Fibroblast of skin of right quadriceps (primary cell): ENCODE measurements at places on chromosomes 2 and 18.

DNA sequence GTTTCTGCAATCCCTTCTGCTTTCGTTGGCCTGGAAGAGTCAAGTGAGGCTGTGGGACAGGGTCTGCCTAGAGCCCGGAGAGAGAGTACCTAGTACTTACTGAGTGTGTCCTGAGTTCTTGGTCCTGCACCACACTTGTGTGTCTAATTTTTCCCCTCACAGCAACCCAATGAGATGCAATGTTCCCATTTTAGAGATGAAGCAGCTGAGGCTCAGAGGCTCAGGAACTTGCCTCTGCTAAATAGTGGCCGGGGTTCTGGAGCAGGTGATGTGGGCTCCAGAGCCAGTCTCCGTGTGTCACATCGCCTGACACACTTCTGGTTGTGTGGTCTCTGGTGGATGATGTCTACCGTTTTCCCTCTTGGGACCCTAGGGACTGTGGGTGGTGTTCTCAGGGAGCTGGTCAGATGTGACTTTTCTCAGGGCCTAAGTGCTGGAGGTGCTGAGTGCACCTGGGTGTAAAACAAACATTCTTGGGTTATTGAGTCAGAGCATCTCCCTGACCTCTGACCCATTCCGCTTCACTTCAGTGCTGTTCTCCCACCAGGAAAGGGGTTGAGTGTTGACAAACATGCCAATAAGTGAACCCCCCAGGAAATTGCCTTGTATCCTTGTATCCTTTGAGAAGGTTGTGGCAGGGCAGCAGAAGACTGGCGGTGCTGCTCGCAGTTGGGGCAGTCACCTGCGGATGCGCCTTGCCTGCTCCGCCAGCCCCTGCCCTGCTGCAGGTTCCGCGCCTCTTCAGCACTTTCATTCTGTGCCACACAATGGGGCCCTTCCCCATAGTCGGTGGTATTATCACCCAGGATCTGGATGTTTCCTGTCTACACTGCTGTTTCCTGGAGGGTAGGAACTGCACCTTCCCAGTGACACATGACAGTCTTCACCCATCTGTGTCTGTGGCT, 32.1 kb downstream of the HK2 start:
- no peak for DNase-seq

DNA sequence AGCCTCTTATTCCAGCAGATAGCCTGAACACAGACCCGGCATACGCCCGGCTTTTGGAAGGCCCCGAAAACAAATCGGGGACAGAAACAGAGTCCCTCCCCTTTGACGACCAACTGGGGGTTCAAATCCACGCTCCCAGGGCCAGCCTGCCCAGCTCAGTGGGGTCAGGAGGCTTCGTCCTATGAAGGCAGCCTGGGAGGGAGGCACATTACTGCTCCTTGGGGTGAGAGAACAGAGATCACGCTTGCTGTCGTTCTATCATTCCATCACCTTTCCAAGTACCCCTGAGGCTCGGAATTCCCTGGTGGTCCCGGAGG, 208.8 kb upstream of the SALL3 start:
- no peak for DNase-seq

DNA sequence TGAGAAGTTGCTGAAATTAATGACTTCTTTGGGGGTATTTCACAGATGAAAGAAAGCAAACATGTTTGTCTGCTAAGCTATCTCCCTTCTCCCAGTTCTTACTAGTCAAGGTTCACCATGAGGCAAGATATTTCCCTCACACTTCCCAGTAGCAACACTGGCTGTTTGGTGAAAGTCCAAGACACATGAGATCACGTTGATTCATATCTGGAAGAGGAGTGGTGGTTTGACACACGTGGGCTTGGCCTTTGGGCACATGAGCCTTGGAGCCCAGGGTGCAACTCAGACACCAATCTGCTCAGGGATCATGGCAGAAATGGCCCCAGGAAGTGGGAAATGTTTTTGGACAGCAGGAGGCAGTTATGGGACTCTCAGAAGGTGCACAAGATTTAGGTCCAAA, 66.1 kb upstream of the APCDD1 start:
- no peak for DNase-seq

- DNase-seq: no peak
Observed at GRCh38 chr2:48583961-48584360, 33.7 kb upstream of the GTF2A1L start.

DNA sequence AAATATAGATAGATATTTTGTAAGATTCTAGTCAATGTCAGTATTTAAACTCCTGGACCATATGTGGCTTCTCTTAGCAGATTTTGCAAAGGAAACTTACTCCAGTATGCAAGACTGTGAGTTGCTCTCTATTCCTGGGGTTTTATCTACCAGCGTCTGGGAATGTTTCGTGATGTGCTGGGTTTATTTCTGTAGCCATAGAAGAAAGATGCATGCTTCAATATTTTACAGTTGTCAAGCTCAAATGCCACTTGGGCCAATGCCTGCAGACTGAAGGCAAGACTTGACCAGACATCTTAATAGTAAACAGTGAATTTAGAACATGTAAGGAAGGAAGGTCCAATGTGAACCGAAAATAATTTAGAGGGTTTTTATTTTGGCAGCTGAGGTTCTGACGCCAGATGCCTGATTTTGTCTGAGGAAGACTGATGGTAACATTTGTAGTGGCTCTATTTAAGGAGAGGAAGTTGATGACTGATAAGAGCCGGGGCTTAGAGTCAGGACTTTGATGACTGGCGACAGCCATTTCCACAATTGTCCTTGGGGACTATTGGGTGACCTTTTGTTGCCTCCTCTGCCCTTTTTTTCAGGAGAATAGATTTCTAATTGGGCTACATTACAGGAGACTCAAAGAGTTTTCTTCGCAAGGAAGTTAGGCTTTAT, 154.3 kb downstream of the RAPGEF4 start:
- no peak for DNase-seq

- no peak for DNase-seq
Observed at GRCh38 chr18:59565957-59566356, 131.3 kb downstream of the CCBE1 start.

DNA sequence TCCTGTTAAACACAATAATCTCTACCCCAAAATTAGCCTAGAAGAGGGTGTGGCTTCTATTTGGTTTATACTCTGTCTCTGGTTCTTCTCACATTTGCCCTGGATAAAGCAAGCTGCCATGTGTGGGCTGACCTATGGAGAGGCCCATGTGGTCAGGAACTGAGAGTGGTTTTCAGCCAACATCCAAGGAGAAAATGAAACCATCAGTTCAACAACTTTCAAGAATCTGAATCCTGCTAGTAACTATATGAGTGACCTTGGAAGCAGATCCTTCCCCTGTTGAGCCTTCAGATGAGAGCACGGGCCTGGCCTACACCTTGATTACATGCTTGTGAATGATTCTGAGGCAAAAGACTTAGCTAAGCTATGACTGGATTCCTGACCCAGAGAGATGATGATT, 11.5 kb upstream of the TRIB2 start:
- DNase-seq: no peak

- peak; percentile 98 for DNase-seq
Observed at GRCh38 chr18:25737710-25738311, 352.6 kb downstream of the SS18 start.

DNA sequence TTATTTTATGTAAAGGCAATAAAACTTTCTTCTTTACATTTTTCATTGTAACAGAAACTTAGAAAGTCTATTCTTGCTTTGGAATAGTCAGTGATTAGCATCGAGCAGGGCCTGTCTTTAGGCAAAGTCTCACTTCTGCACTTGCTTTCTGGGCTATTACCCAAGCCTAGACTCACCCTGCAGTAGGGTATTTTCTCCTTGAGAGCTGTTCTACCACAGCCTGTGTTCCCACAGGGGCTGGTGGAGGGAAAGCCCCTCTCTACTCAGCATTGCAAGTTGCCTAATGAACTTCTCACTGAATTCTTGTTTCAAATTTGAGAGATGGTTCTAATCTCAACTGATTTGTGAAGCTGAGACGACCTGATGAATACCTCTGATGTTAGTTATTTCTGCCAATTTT, 111.7 kb upstream of the KLHL14 start:
- DNase-seq: no peak

DNA sequence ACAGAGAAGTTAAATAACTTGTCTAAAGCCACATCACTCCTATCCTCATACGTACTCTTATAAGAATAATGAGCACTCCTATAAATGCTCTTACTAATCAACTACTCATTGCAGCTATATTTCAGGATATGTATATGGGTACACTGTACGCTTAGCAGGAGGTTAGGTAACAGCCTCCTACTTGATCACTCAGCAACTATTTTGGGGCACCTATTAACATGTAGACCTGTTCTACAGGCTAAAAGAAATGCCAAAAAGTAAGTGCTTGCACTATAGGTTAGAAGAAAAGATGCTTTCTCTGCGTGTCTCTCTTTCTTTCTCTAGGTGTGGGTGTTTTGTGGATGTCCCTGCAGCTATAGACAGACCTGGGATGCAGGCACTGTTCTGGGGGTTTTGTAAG, 83.1 kb downstream of the TMEM182 start:
- DNase-seq: no peak

DNA sequence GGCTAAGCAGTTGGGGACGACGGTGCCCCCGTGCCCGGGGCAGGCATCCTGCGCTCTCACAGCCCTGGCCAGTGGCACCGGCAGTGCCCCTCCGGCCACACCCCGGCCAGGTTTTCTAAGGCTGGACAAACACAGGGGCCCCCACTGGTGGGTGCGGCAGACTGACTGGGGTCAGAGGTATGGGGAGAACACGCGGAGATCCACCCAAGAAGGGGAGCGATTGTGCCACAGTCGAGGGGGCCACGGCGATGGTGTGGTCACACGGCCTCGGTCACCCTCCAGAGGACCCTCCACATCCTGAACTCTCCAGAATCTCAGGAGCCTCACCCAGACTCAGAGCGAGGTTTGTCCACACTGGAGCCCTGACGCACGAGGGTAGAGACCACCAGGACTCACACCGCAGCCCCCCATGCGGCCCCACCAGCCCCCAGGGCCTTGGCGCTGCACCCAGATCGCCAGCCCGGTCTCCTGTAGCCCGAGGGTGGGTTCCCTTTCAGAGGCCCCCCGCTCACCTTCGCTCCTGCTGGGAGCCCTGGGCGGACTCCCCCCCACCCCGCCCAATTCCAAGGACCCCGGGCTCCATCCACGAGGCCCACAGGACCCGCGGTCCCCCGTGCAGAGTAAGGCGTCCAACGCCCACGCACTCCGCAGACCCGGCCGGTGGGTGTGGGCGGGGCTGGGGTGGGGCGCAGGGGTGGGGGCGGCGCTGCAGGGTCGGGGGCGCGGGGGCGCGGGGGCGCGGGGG, 15.2 kb downstream of the PDCD1 start:
- DNase-seq: no peak

- no peak for DNase-seq
Observed at GRCh38 chr2:229087843-229088516, 183.1 kb downstream of the PID1 start.
